CD14-positive monocyte (primary cell): ENCODE measurements at places on chromosomes 11 and 22. TPM values are rescaled to one million over a fixed set of nuclear protein-coding genes. Genes with fewer than 3 reads are reported as not detected.
A peak's percentile ranks its signal among the peaks of the same experiment; 100 is the strongest.

DNA sequence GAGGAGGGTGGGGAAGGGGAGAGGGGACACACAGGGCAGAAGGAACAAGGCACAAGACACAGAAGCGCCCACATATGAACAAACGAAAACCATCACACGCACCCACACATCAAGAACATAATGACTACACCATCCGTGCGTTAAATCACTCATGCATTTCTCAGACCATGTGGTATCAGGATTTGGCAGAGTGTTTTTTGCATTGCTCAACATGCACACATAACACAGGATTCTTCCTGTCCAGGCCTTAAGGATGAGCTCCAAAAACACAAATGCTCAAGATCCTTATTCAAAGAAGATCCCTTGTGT, 309.5 kb downstream of the CADM1 start:
- H3K27me3 ChIP-seq = no peaks in the 10 kb centered on the region
- no peak overlapping the region for H3K4me3 ChIP-seq
- H3K36me3 ChIP-seq = no peaks in the 10 kb centered on the region
- no peak for DNase-seq
- H3K27ac ChIP-seq = no peak overlapping the region
- no peaks in the 10 kb centered on the region for H3K4me1 ChIP-seq

GRCh38 chr11:102575012-102575411, 44.5 kb upstream of the MMP7 start:
- no peak overlapping the region for H3K27ac ChIP-seq
- H3K27me3 ChIP-seq = no peaks in the 10 kb centered on the region
- H3K4me1 ChIP-seq = peaks cover 44% of the 10 kb centered on the region
- DNase-seq = no peak

DNA sequence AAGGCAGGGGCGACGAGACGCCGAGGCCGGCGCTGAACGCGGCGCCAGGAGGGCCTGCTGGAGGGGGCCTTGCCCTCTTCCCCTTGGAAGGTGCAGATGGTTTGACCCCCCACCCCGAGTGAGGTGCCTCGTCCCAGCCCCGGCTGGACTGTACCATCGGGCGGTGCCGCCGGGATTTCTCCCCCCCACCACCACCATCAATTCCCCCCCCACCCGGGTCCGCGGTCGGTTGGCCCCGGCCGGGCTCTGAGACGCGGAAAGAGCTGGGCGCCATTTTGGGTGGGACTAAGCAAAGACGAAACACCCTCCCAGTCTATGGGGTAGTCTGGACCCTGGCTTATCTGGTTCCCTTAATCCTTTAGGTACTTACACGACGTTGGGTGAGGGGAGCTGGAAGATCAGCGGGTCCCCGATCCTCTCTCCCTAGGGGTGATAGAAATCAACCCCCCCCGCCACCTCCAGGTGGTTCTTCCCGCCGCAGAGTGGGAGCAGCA, at the start of gene PRDM10:
PRDM10 (minus strand) TSS at position 484 of the 494 bp plus-strand sequence. CDS start 41,871 bp downstream, outside the sequence.
- peaks cover 39% of the 10 kb centered on the region for H3K4me1 ChIP-seq
- peak within 1 kb of the TSS; percentile 60 for H3K4me3 ChIP-seq
- peak within 1 kb of the TSS; percentile 100 for H3K27ac ChIP-seq

DNA sequence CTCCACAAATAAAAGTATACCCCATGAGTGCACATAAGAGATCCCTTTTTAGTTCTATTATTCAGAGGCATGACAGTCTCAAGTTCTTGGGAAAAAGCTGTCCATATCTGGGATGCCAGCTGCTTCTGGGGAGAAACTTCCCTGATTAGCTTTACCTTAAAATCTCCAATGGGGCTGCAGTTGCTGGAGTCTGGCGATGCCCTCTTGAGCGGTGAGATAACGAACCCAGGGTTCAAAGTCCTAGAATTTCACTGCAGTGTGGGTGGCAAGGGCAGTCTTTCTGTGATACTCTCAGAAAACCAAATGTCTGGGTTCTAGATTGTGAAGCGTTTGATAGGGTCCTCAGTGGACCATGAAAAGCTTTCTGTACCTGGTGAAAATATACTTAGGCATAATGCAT, 7.4 kb upstream of the PRR33 start:
- H3K27ac ChIP-seq = no peak overlapping the region
- peaks cover 19% of the 10 kb centered on the region for H3K4me1 ChIP-seq
- no peak for DNase-seq

DNA sequence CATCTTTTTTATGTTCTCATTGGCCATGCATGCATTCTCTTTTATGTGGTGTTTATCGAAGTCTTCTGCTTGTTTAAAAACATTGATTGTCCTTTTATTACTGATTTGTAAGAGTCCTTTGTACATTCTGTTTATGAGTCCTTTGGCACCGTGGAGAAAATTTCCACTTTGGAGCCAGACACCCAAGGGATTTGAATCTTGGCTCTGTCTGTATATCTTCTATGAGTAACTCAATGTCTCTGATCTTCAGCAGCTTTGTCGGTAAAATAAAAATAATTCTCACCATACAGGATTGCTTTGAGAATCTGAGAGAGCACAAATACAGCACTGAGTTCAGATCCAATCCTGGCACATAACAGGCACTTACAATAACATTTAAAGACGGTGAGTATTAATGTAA, 12.8 kb upstream of the SORL1 start:
- DNase-seq = no peak
- no peaks in the 10 kb centered on the region for H3K36me3 ChIP-seq
- no peak overlapping the region for H3K4me3 ChIP-seq
- no peak overlapping the region for H3K27ac ChIP-seq
- no peaks in the 10 kb centered on the region for H3K27me3 ChIP-seq
- peaks cover 44% of the 10 kb centered on the region for H3K4me1 ChIP-seq

DNA sequence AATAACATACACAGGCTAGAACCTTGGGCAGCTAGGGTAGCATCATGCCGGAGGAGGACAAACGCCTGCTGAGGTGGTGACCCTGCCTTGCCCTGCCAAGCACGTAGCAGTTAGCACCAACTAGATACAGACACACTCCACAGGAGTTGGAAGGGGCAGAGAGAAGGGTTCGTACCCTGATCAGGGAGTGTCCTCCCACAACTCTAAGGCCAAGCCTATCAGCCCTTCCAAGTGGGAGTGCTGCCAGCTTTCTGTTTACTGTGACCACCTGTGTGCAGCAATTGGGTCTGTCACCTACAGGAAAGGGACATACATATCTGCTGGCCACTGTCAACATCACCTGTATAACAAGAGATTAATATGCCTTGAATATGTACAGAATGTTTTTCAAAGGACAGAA, 1.9 kb upstream of the THAP7 start:
- no peak overlapping the region for H3K4me3 ChIP-seq
- H3K27ac ChIP-seq = no peak overlapping the region
- H3K36me3 ChIP-seq = peaks cover 14% of the 10 kb centered on the region
- H3K4me1 ChIP-seq = peaks cover 30% of the 10 kb centered on the region

DNA sequence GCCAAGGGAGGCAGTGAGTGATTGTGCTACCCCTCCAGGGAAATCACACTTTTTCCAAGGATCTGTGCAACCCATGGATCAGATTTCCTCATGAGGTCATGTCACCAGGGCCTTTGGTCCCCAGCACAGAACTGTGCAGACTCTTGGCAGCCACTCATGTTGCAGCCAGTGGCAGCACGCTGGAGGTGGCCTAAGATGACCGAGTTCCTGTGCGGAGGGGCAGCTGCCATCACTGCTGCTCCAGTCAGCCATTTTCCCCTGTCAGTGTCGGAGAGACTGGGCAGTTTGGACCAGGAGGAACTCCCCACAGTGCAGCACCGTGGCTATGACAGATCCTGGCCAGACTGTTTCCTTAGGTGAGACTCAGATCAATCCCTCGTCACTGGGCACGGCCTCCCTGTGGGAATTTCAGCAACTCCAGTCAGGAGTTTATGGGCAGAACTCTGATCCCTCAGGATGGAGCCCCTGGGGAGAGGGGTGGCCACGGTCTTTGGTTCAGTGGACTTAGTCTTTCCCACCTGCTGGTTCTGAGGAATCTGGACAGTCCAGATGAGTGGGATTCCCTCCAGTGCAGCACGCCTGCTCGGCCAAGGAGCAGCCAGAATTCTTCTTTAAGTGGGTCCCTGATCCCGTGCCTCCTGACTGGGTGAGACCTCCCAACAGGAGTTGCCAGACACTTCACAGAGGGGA, 194.6 kb upstream of the CARD18 start:
- H3K36me3 ChIP-seq = no peaks in the 10 kb centered on the region
- no peaks in the 10 kb centered on the region for H3K27me3 ChIP-seq
- no peak overlapping the region for H3K4me3 ChIP-seq

DNA sequence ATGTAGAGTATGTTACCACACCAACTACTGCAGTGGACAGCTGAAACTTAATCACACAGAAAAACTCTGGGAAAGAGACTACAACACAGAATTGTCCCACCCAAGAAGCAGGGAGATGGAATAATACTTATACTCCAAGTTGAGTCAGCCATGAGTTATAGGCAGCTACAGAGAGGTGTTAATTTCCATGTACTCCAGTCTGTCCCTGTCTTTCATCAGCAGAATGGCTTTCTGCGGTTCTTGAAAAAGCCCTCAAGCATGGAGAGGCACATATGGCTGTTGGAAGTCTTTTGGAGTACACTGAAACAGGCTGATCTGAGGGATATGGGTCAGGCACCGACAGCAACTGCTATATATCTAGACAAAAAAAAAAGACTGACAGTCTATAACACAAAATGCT, 219.5 kb downstream of the DLG2 start:
- no peaks in the 10 kb centered on the region for H3K4me1 ChIP-seq
- no peaks in the 10 kb centered on the region for H3K36me3 ChIP-seq
- DNase-seq = no peak
- H3K27ac ChIP-seq = no peak overlapping the region
- H3K4me3 ChIP-seq = no peak overlapping the region
- H3K27me3 ChIP-seq = no peaks in the 10 kb centered on the region

DNA sequence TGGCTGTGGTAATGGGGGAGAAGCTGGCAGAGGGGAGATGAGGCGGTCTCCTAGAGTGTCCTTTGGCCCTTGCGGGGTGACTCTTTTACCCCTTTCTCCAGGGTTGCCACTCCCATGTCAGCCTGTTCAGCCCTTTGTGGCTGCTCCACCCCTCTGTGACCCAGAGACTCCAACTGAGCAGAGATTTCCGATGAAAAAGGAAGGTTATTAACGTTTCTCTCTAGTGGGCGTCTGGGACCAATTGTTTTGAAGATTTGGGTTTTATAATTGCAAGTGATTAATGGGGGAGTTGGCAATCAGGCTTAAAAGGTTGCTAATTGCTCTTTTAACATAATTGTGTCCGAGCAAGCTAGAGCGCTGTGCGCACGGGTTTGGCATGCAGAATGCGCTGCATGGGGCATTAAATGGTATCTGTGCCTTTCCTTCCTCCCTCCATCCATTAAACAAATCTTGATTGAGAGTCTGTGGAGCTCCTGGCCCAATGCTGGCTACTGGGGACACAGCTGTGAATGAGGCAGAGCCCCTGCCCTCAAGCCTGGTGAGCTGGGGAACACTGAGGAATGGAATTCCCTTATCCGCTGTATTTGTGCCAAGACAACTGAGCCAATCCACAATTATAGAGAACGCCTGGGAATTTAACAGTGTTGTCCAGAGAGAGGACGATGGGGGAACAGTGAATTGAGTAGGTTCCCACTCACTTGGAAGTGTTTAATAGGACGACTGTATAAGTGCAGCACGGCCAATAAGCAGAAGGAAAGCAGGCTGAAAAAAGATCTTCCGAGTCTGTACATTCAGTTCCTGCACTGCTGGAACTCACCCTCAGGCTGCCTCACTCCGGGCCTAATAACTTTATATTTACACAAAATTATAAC, 295.9 kb downstream of the MIAT start:
- H3K27ac ChIP-seq = no peak overlapping the region
- H3K4me1 ChIP-seq = no peaks in the 10 kb centered on the region
- H3K4me3 ChIP-seq = no peak overlapping the region
- peaks cover 34% of the 10 kb centered on the region for H3K27me3 ChIP-seq
- H3K36me3 ChIP-seq = no peaks in the 10 kb centered on the region
- no peak for DNase-seq

DNA sequence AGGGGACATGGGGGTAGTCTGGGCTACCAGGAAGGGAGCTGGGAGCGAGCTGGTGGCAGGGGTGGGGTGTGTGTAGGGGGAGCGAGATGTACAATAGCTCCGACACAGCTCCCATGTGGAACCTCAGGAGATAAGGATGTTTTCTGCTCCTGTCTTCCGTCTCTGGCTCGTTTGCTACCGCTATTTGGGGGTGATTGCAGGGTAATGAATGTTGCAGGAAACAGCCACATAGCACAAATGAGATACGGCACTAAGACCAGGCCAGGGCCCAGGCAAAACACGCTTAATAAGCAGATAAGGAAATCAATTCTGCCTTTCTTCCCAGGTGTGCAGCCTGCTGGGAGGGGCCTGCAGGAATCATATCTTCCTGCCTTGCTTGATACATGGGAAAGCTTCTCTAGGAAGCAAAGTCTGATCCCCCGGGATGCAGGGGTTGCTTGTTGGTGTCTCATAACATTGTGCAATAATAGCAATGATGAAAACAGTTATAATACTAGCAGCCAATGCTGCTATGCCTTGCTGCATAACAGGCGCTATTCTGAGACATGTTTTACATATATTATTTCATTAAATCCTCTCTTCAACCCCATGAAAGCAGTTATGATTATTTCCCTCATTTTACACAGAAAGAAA, 158.7 kb downstream of the ST3GAL4 start:
- H3K4me3 ChIP-seq = no peak overlapping the region
- no peak overlapping the region for H3K27ac ChIP-seq
- no peaks in the 10 kb centered on the region for H3K27me3 ChIP-seq
- no peaks in the 10 kb centered on the region for H3K4me1 ChIP-seq

GRCh38 chr22:37196539-37197450, 8.7 kb upstream of the C1QTNF6 start:
- DNase-seq = no peak
- no peaks in the 10 kb centered on the region for H3K36me3 ChIP-seq
- H3K27me3 ChIP-seq = no peaks in the 10 kb centered on the region
- H3K27ac ChIP-seq = no peak overlapping the region

The CELSR1 gene
- 0.16 and 0.23 TPM in 2 replicates for polyA plus RNA-seq

The LMO1 gene
- polyA plus RNA-seq = not detected

The KCNC1 gene
- not detected in 2 replicates for polyA plus RNA-seq

The FIBIN gene
- polyA plus RNA-seq = not detected in 2 replicates

The PRG3 gene
- polyA plus RNA-seq = not detected

The GRM5 gene
- not detected for polyA plus RNA-seq

The PIWIL4 gene
- 1.1 TPM for polyA plus RNA-seq
